HT-29 (cell line): ENCODE measurements at places on chromosomes 5 and 9.
A peak's percentile ranks its signal among the peaks of the same experiment; 100 is the strongest.

DNA sequence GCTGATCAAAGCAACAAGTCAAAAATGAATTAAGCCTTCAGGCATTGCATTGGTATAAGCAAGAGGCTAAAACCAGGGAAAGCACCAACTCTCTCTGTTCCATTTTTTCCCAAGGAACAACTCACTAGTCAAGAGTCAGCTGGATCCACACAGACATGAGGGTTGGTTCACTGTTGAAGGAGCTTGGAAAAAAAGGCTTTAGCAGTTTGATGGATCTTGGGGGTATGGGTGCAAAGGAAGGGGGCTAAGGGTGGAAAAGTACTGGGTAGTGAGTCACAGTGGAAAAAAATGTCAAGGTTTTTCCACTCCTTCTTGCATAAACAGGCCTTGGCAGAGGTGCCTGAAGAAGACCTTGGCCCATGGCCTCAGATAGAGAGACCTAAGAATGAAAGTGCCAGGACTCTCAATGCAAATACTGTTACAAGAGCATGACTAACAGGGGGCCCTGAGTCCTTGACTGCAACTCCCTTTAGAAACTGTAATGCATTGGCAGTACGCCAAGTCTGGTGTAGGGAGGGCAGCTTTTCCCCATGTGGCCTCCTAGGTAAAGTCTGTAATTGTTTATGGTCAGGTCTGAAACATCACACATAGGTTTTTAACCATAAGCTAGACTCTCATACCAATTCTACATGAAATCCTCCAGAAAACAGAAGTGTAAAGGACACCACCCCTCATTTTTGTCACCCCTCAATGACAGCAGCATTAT, 23.7 kb downstream of the ACTL7A start:
- DNase-seq, result peak; percentile 73

- DNase-seq, result no peak
Observed at GRCh38 chr5:79269733-79270166, 33.8 kb downstream of the JMY start.

GRCh38 chr9:107929443-107929842, 439.9 kb upstream of the KLF4 start:
- DNase-seq, result peak; percentile 40

GRCh38 chr9:120857481-120857880, 14.8 kb upstream of the PSMD5 start:
- no peak for DNase-seq
